Activated CD4-positive, alpha-beta T cell treated with anti-CD3 and anti-CD28 coated beads, Interleukin-2, Interleukin-4, amounts not matched to agents 100 ng/mL and 50 ng/mL, durations not matched to agents 16 hours and 8 hours (primary cell): ENCODE measurements at places on chromosomes 6 and 20.

GRCh38 chr6:168148231-168148849 is 69.3 kb upstream of the FRMD1 start:
- DNase-seq, result no peak

DNA sequence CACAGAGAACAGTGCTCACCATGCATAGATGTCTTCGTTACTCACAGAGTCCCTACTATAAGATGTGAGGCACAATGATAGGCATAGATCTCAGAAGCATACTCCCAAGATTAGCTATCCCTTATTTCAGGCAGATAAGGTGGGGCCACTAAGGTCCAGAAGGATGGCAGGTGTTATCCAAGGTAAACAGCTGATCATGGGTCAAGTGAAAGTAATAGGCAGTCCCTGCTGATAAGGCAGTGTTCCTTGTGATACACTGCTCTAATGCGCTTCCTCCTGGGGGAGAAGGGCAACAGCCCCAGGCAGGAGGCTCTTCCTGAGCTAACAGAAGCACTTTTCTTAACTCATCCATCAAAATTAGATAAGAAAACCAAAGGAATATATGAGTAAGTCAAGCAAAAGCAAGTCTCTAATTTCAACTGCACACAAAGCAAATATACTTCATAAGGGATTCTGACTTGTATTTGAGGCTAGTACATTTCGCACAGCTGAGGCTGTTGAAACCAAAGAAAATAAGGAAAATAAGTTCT is 42.2 kb downstream of the METTL24 start:
- no peak for DNase-seq

- DNase-seq, result peak; percentile 92
Measured at GRCh38 chr6:37021356-37022129, 16.1 kb downstream of the FGD2 start.

GRCh38 chr6:133350928-133351327 is 109.8 kb downstream of the EYA4 start:
- no peak for DNase-seq

DNA sequence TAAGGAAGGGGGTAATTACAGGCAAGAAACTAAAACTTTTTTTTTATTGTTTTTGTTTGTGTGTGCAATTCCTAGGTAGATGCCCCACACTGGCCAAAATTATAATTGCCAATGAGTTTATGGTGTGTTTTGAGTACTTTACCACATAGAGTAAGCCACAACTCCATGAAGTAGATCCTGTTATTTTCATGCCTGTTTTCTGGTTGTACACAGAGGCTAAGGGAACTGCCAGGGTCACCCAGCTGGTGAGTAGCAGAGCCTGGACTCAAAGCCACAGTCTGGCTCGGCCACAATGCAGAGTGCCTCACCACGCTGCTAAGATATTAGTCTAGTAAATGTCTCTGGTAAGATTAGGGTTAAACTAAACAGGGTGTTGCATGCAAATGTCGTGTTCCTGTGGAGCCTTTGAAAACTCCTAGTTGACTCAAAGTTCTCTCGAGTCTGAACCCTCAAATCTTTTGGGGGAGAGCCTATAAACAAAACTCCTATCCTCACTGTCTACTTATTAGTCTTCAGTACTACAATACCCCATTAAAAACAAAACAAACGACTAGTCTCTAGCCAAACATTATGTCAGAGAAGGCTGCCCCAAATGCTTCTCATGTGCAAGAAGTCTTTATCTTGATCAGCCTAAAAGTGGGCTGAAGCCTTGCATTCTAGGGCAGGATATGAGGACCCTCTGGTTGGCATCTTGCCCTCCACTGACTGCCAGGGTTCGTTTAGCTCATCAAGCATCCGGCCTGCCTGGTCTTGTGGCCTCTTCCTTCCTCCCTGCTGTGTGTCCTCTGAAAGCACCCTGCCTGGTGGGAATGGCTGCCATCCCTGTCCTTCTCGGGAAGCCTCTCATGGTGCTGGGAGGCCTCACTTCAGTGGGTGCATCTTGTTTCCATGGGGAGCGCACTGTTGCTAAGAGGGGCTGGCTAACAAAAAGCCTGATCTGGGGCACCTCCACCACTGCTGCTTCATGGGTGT is 4.2 kb downstream of the DUSP22 start:
- DNase-seq, result peak; percentile 25

DNA sequence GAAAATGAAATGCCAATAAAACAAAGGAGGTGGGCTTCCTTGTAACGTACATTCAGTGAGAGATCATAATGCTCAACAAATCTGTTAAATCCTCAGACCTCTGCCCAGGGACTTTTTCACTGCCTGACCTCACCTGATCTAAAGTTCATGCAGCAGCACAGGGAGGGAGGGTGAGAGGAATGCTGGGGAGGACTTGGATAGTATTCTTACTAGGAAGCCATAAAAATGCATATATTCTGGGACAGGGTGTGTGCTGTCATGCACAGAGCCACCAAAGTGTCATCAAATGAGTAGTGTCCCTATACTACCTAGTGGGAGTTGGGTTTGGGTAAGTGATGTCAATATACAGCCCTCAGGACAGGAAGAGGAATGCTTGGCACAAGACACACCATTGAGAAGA is 32.6 kb downstream of the CLIC5 start:
- no peak for DNase-seq

DNA sequence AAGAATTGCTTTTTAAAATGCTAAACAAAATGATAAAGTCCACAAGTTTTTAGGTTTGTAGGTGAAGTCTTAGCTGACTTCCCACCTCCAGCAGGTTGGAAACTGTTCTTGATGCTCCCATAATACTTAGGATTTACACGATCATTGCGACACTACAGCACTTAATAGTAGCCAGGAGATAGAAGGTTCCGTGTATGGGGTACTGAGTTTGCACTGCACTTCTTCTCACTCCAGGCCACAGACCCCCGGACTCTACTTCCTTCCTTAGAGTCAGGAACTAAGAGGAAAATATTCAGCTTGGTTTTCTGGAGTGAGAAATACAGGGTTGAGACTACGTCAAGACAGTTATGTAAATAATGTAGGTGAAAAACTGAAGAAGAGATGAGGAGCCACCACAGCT is 56.1 kb upstream of the SGK1 start:
- no peak for DNase-seq

DNA sequence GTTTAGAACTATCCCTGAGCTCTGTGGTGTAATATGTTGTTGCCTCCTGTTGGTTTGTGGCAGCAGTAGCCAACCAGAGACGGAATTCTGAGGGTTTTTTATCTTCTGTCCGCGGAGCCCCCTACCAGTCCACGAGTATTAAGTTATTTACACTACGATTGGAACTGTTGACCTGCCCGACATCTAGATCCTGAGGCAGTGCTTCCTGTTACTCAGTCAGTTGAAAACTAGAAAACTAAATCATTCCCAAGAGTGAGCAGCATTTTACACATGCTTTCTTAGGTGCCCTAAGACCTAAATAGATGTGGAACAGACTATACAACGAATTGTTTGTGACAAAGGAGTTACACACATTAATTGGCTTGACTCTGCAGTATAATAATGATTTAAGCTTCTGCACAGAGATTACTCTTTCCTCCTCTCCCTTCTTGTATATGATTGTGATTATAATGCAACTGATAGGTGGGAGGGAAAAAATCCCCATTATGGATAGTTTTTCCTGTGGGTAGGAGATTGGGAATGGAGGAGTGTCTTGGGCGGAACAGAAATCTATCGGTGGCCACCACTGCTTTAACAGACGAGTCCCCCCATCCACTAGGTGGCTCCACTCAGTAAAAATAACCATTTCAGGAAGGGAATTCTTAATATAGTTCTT is 1.7 kb downstream of the LOC128125822 start:
- peak; percentile 65 for DNase-seq
